ENCODE measurements at places on chromosomes 5 and 9. TPM values are rescaled to one million over a fixed set of nuclear protein-coding genes. Genes with fewer than 3 reads are reported as not detected.

Gene TAF11L5
- polyA plus RNA-seq = not detected

DNA sequence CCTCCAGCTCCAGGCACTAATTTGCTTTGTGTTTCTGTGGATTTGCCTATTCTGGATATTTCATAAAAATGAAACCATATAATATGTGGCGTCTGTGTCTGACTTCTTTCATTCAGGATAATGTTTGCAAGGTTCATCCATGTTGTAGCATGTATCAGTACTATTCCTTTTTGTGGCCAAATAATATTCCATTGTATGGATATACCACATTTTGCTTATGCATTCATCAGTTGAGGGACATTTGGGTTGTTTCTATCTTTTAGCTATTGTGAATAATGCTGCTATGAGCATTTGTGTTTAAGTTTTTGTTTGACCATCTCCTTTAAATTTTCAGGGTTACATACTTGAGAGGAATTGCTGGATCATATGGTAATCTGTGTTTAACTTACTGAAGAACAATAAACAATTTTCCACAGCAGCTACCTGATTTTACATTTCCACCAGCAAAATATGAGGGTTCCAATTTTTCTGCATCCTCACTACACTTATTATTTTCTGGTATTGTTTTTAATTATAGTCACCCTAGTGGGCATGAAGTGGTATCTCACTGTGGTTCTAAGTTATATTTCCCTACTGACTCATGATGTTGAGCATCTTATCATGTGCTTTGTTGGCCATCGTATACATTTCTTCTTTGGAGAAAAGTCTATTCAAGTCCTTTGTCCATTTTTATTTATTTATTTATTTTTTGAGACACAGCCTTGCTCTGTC, 63.9 kb downstream of the GCNT4 start:
- DNase-seq = no peak

DNA sequence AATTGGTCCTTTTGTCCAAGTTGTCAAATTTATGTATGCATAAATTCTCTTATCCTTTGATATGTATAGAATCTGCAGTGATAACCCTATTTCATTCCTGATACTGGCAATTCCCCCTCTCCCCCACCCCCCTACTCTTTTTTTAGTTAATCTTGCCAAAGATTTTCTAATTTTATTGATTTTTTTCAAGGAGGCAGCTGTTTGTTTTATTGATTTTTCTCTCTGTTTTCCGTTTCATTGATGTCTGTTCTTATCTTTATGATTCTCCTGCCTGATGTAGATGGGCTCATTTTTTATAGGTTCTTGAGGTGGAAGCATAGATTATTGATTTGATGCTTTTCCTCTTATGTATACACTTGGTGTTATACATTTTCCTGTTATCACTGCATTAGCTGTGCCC, 34.4 kb downstream of the SMC5 start:
- no peak for DNase-seq

- DNase-seq = no peak
Measured at GRCh38 chr5:175709276-175709781, 51.5 kb downstream of the HRH2 start.

DNA sequence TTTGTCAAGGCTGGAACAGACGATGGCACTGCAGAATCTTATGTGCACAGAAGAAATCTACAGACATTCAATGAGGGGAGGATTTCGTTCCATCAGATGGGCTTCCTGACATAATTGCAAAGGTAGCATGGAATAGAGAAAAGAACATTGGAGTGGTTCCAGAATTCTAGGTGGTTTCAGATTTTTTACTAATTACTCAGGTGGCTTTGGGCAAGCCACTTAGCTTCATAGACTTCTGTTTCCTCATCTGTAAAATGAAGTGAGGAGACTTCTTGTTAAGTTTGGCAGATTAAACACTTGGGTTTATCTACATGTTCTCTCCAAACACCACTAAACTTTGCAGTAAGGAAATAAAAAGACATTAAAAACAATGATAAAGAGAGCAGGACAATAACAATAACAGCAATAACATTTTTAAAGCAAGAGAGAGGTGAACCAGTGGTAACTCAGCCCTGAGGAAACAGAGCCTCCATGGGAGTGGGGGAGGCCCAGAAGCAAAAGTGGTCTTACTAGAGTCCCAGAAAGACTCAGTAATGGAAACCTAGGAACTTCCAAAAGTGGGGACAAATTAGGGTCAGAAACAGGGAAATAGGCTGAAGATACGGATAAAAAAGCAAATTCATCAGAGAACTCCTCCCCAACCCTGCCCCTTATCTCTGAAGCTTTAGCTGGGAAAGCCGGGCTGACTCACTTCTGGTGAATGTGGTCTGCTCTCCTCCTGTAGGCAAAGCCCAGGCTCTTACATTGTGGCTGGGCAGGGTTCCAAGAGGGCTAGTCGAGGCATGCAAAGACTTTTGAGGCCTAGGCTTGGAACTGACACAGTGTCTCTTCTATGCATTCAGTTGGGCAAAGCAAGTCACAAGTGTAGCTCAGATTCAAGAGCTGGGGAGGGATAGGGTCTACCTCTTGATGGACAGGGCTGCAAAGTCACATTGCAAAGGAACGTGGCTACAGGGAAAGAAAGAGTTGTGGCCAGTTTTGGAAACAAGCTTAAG, 11.8 kb upstream of the ACTBL2 start:
- no peak for DNase-seq

DNA sequence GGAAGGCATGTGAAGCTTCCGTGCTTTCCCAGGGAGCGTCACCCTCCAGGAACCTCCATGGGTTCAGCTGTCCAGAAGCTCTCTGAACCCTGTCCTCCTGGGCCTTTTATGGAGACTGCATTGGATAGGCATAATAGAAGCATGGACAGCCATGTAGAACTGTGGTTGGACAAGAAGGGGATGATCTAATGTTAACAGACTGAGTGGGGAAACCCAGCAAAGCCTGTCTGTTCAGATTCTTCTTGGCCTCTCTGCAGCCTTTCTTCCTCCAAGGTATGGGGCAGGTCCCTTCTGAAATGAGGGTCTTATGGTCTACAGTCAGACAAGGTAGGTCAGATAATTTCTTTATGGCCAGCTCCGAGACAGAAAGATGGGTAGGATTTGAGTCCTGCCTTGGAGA, 59.1 kb upstream of the CTNNA1 start:
- no peak for DNase-seq

DNA sequence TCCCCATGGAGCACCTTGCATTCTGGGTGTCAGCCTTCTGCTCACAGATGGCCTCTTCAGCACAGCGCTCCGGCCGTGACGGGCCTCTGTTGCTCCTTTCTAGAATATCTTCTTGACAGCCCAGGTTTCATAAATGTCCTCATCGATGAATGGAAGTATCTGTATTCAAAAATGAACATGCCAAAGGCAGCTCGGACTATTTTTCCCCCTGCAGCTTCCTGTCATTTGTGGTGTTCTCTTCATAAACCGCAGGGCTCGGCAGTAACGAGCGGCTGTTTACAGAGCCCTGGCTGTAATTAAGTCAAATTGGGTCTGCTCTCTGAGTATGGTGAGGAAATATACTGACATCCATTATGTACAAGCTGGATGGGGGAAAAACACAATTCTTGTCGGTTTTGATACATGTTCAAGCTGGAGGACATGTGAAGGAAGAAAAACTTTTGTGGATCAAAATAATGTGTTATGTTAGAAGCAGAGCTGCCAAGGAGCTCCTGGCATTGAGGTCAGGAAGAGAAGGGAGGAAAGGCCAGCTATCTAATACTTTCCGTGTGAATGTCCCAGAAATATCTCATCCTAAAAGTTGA, 154.1 kb upstream of the CD180 start:
- no peak for DNase-seq

DNA sequence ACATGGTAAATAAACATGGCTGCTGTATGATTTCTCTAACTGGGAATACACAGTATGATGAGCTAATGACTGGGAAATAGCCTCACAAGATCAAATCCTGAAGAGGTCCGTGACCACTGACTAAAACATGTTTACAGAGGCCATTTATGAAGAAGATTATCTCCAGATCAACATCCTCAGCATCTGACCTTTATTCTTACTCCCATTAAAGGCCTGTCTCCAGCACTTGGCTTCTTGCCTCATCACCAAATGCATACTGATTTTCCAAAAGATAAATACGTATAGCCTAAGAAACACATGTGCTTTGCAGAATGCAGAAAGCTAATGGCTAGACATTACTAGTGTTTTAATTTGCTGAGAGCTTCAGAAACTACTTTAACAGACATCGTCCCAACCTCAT, 108.0 kb upstream of the TSLP start:
- DNase-seq = no peak

DNA sequence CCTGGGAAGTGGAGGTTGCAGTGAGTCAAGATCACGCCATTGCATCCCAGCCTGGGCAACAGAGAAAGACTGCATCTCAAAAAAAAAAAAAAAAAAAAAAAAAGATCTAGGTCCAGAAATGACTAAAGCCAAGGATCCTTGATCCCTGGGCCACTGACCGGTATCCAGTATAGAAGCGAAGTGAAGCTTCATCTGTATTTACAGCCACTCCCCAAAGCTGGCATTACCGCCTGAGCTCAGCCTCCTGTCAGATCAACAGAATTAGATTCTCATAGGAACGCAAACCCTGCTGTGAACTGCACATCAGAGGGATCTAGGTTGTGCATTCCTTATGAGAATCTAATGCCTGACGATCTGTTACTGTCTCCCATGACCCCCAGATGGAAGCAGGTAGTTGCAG, 9.3 kb downstream of the CSNK1A1 start:
- DNase-seq = no peak

All from left kidney (tissue), 8 donors.